ENCODE measurements at places on chromosomes 5 and 9.

DNA sequence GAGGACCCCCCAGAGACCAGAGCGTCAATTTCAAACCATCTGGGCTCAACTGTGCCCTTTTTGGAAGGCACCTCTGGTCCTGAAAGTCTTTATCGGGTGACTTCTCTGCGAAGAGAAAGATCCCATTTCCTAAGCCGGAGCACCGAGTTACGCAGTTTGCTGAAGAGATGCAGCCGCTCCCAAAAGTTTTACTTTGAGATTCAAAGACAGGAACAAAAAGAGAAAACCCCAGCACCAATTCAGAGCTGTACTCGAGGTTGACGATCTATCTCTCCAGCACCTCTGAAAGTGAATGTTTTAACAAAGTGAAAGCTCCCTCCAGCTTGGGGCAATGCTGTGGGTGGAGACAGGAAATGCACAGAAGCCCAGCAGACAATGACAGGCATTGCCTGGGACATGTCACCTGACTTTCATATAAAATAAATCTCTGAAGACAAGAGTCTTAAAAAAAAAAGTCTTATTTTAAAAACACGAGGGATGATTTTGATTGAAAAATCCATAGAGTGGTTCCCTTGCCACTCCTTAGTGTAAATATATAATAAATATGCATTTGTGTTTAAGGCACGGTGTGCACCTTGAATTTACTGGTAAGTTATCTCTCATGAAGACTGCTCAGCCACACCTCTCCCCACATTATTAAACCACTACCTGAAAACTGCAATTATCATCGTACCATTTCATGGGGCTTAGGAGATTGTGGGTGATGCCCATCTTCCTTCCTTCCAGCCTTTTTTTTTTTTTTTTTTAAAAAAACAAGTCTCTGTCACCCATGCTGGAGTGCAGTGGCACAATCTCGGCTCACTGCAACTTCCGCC is 79.9 kb downstream of the FNBP1 start:
- DNase-seq = peak; percentile 79

DNA sequence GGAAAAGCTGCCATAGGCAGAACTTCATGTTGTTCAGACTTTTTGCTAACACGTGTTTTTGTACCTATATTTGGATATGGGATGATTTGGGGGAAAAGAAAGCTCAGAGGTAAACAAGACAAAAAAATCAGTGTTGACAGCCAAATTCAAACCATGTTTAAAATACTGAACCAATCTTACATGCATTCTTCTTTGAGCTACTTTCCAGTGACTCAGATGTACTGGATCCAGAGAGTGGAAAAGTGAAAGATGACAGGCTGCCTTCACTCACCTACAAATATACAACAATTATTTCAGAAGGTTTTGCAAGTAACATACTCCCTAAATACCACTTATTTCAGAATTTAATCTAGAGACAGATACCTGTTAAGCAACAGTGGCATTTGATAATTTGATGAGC is 165.7 kb downstream of the MPDZ start:
- DNase-seq = no peak

DNA sequence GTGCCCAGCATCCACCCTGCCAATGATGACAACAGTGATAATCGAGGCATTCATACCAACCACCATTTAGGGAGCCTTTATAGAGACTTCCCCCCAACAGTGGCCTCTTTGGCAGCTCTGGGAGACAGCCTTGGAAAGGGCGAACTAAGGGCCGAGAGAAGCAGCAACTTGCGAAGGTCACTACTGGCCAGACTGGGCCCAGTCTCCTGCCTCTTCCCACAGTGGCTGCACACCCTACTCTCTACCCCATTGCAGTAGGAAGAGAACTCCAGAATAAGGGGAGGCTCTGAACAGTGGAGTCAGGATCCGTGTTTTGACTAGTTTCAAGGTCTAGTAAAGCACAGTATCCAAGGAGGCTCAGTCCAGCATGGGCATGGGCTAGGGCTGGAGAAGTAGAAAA is 5.3 kb downstream of the LHX6 start:
- no peak for DNase-seq

GRCh38 chr5:76325326-76325725 is 77.8 kb upstream of the IQGAP2 start:
- DNase-seq = no peak

- DNase-seq = no peak
Measured at GRCh38 chr5:82494942-82495341, 216.8 kb upstream of the RPS23 start.
